CD4-positive, alpha-beta T cell treated with Interleukin-6 at 100 ng/mL for 8 hours (primary cell): ENCODE measurements at places on chromosomes 1 and 21.

- peak; percentile 3 for DNase-seq
Measured at GRCh38 chr1:248618878-248619277, 16.0 kb downstream of the OR2T11 start.

GRCh38 chr1:91166106-91166712 lies 144.4 kb upstream of the ZNF644 start:
- peak; percentile 18 for DNase-seq

GRCh38 chr1:221567859-221568507 lies 173.9 kb downstream of the DUSP10 start:
- DNase-seq = no peak

DNA sequence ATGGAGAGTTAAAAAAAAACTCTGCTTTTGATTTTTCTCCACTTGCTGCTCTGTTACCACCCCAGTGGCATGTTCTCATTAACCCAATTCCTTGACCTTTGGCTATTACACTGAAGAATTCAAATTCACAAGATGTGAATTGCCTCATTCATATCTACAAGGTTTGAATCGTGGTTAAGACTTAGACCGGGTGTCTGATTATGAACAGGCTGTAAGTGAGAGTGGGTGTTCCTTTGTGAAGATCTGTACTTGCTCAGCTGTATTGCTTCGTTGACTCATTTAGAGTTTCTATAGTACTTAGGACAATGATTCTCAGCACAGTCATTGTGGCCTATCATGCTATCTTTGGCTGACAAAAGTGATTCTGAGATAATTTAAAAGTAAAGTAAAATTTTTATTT lies 36.4 kb downstream of the DNM3 start:
- DNase-seq = no peak

- no peak for DNase-seq
Measured at GRCh38 chr1:241156231-241156965, 200.6 kb downstream of the RGS7 start.
